ENCODE measurements at places on chromosomes 7 and 10.
A peak's percentile ranks its signal among the peaks of the same experiment; 100 is the strongest.

- DNase-seq: peak; percentile 10
Measured at GRCh38 chr10:6647811-6648526, 67.9 kb upstream of the PRKCQ start.

DNA sequence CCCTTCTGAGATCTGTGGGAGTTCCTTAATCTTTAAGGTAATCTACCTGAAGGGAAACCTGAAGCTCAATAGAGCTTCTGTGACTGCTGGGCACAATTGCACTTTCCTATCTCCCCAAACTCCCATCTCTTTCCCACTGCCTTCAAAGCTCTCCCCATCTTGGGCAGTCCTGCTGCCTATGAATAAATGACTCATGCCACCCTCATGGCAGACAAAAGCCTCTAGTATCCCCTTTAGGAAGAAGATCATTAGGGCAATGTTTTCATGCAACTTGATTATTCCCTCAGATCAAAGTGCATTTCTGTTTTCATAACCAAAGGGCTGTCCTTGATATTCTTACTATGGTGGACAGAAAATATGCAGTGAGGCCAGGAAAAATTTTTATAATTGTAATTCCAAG, 704.9 kb upstream of the LRRN3 start:
- no peak for DNase-seq

GRCh38 chr10:75916906-75917305, 485.5 kb downstream of the LRMDA start:
- no peak for DNase-seq

DNA sequence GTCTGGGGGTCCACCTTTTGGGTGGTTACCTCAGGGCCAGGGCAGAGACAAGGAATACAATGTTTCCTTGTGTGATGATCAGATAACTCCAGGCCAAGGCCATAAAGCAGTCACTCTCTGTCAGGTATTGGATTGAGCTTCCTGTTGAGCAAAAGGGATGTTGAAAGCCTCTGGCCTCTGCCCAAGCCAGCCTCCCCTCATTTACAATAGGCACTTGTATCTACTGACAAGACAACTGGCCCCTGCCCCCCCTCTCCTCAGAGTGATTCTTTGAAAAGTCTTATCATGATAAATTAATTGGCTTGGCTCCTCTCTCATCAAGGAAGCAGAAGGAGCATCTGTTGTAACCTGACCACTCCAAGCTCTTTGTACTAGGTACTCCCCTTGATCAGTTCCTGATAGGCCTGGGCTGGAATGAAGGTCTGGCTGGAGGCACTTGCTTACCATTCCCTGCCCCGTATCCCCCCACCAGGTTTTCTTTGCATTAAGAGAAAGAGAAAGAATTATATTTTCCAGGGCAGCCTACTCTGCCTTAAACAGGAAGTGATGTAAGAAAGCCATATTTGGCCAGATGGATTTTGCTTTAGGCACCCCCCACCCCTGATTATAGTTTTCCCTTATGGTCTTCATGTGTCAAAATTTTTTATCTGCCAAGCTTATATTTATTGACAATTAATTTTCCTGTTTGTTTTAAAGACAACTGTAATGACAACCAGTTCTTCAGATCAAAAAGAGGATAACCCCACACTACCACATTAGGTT, 42.1 kb upstream of the HPS1 start:
- no peak for DNase-seq

DNA sequence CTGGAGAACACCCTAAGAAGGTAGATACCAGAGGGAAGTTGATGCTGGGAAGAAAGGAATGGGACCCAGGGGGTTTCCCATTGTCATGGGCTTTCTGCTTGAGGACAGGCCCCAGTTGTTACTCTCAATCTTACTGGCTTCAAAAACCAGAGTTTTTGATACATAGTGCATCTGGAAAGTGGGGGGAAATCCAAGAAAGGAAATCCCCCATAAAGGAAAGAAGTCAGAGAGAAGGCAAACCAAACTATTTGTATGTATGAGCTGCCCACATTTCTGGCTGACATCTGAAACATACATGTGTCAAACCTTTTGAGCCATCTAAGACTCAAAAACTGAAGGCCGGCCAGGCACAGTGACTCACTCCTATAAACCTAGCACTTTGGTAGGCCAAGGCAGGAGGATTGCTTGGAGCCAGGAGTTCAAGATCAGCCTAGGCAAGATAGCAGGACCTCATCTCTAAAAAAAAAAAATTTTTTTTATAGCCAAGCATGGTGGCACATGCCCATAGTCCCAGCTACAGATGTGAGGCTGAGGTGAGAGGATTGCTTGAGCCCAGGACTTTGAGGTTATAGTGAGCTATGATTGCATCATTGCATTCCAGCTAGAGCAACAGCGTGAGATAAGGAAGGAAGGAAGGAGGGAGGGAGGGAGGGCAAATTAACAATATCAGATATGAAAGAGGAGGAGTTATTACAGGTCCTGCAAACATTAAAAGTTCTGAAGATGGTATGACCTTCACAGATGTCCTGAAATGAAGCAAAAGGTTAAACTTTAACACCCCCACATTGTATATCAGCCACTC, 6.7 kb upstream of the COA1 start:
- DNase-seq: no peak

GRCh38 chr7:133230591-133231194, 22.2 kb upstream of the EXOC4 start:
- no peak for DNase-seq

- no peak for DNase-seq
Measured at GRCh38 chr7:155734445-155734809, 77.8 kb downstream of the SHH start.

- no peak for DNase-seq
Measured at GRCh38 chr7:7446616-7447015, 89.1 kb downstream of the COL28A1 start.

Data from anterior cingulate cortex (tissue), 58 donors.